ENCODE measurements at places on chromosomes 4 and X.
A peak's percentile ranks its signal among the peaks of the same experiment; 100 is the strongest.

DNA sequence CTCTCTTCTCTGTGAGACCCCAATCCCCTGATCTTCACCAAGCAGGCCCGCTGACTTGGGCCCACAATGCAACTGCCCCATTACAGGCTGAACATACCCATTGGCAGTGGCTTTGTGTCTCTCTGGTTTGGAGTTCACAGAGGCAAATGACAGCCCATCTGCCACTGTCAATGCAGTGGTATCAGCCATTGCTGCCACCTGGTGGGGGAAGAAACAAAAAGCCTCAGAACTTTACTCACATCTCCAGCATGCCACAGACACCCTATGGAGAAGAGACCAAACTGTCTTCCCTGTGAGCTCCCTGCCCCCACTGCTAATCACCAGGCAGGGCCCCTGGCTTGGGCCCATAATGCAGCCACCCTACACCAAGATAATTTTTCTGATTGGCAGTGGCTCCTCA is 729.3 kb upstream of the ACTRT1 start:
- DNase-seq: peak; percentile 80

DNA sequence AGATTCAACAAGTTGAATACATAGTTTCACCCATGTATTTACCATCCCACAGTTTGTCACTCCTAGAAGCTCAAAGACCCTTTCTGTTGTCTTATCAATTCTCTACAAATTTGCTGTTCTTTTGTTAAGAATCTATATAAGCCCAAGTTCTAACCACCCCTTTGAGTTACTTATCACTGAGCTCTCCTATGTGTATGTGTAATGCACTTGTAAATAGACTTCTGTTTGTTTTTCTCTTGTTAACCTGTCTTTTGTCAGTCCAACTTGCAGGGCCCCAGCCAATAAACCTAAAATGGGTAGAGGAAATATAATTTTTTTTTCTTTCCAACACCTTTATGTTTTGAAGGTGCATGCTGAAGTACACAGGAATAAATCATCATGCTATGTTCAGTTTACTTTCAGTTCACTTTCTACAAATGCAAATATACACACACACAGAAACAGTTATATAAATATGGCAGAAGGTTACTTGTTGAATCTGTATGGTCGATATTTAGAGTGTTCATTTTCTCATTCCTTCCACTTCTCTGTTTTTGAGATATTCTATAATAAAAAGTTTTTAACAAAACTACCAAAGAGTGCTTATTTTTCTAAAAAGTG is 22.3 kb upstream of the CLOCK start:
- DNase-seq: peak; percentile 34

- DNase-seq: no peak
These were observed 17.7 kb downstream of the STPG2 start for GRCh38 chr4:98125585-98125984.

GRCh38 chr4:94534401-94535312 is 82.9 kb downstream of the PDLIM5 start:
- peak; percentile 21 for DNase-seq

DNA sequence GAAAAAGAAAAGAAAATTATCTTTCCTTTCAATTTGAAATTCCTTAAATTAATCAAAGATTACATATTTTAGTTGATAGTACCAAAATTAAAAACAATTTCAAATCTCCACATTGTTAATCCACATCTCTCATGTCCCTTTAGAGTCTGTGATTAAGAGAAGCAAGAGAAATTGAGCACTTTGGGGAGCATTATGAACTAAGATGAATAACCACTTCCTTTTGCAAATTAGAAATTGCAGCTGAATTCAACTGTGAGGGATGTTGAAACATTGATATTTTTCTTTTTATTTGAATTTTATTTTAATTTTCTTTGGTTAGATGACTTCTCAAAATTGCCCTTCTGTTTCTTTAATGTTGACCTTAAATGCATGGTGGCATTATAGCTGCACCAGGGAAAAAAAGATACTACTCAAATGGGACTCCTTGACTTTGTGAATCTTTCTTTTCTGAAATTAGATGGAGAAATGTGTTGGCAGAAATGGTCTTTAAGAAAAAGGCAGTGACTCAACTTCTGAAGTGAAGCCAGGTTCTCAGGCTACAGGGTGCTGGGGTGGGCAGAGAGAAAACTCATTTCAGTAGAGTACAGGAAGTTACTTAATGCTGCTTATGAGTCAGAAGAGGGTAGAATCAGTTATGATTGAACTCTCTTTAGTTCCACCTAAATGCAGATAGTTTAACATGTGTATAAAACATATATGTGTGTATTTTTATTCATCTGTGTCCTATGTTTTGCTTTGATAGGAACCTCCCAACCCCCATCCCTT is 92.0 kb upstream of the TNIP3 start:
- no peak for DNase-seq

GRCh38 chr4:56728512-56728911 is 47.4 kb upstream of the HOPX start:
- DNase-seq: peak; percentile 90

DNA sequence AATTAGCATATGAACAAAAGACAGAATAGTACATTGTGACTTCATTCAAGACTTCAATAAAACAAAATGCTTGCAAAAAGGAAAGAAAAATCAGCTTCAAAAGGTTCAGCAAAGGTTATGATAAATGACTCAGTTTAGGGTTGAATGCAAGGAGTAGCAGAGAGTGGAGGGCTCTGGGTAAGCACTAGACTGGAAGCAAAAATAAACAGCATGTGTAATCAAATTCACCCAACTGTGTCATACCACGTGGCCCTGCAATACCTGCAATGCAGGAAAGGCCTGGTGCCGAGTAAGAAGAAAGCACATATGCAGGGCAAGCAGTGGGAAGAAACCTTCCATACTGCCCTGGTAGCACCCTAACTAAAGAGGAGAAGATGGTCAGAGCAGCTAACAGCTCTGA is 88.7 kb downstream of the ATP11C start:
- peak; percentile 89 for DNase-seq

- no peak for DNase-seq
These were observed 15.8 kb downstream of the ART3 start for GRCh38 chr4:76090241-76090691.

GRCh38 chrX:39310891-39311290 is 509.6 kb downstream of the MID1IP1 start:
- no peak for DNase-seq

DNA sequence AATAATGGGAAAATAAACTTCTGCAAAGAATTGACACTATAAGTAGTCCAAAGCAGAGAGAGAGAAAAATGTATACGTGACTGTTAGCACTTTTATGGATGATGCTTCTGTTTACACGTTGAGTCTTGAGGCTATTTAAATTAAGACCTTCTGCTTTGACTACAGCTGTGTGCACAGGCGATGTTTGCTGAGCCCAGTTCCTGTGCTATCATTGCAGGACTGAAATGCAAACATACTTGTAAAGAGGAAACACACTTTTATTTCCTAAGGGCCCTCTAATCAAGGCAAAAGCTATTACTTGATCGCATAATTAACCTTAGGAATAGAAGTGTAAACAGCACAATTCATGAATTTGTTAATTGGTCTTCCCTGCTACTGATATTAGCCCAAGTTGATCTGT is 226.9 kb downstream of the FBXW7 start:
- peak; percentile 91 for DNase-seq

DNA sequence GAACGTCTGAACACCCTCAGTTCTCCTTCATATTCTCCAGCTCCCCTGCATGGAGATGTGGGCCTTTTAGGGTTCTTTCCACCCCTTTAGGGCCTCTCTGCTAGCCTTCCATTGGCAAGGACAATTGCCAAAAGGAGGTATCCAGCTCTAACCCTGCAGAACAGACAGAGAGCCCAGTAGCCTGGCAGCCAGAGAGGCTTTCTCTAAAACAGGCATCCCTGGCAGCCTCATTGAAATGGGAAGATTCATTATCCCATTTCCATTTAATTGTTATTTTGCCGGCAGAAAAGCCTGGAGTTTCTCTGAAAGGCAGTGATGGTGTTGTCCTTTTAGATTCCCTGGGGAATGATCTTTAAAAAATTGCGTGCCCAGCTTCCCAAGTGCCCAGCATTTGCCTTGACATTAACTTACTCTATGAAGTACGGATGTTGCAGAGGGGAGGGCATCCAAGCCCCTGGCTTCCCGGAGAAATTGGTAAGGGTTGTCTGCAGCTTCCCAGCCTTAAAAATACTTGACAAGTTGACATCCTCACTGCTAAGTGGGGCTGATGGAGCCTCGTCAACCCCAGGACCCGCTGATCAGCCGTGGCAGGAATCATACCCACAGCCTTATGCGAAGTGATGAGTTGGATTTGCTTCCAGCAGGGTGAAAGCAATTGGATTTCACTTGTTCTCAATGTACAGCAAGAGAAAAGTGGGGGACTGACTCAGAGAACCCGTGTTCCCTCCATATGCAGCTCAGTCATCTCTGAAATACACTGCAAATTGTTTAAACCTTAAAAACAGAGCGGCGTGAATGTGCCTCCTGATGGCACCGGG is 244.1 kb downstream of the CRLF2 start:
- no peak for DNase-seq

GRCh38 chrX:21975812-21976211 is 35.3 kb downstream of the SMS start:
- peak; percentile 37 for DNase-seq

- no peak for DNase-seq
These were observed 276.9 kb downstream of the PTTG2 start for GRCh38 chr4:38237139-38237538.

All from DMS53 (cell line).